ENCODE measurements at places on chromosomes 11 and 22.

- no peak for DNase-seq
These were observed 43.8 kb downstream of the BRSK2 start for GRCh38 chr11:1433568-1433967.

DNA sequence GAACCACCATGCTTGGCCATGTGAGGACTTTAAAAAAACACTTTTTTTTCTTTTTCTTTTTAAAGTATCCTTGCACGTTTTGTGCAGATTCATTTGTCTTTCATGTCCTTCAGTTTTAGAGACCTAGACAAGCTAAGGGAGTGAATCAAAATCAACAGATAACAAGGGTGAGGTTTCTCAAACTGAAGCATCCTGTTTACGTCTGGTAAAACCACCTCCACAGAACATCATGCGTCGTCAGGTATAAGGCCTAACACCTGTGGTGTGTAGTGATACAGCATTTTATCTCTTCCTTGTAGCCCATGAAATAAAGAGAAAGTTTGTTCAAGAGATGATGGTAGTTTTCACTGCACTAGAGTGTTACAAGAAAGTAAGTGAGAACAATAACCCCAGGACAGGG lies 26.3 kb upstream of the CSF2RB start:
- no peak for DNase-seq

- DNase-seq, result no peak
These were observed 29.6 kb downstream of the SHANK3 start for GRCh38 chr22:50702261-50702671.

- no peak for DNase-seq
These were observed 73.4 kb upstream of the TTC12 start for GRCh38 chr11:113240790-113241635.

- no peak for DNase-seq
These were observed 117.4 kb upstream of the SERPIND1 start for GRCh38 chr22:20656516-20656901.

- DNase-seq, result no peak
These were observed 75.2 kb downstream of the DHCR7 start for GRCh38 chr11:71372693-71373657.

- no peak for DNase-seq
These were observed 77.7 kb downstream of the GAB2 start for GRCh38 chr11:78339945-78340344.

DNA sequence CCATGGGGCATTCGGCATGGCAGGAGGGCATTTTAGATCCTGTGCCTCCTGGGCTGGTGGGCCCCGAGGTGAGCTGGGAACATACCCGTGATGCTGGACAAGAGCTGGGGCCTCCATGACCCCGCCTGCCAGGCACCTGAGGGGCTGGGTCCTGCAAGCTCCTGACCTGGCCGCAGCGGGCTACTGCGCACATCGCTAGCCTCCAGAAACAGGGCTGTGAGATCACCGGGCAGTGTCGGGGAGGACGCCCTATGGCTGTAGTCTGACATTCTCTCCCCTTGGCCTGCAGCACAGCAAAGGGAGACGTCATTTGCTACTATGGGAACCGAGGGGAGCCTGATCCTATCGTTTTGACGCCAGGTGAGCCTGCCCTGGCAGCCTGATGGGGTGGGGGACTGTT lies 24.4 kb upstream of the DGCR8 start:
- DNase-seq, result no peak

DNA sequence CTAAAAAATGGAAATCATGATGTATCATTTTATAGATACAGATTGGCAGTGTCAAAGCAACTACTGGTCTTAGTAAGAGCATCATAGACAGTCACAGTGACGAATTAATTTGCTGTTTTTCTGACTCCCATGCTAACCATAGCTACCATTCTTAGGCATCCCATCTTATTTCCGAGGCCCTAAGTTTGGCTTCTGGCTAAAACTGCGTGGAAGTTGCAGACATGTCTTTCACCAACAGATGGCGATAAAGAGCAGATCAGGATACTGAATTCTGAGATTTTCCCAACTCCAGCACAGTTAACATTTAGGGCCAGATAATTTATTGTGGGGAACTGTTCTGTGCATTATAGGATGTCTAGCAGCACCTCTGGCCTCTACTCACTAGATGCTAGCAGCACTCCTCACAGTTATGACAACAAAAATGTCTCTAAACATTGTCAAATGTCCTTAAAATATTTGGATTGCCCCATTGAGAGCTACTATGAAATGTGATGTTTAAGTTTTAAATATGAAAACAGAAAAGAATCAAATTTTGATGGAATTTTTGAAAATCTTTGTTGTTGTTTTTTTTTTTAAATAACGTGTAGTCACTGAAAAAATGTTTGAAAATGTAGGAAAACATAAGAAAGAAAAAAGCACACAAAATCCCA lies 16.3 kb downstream of the OR2AG2 start:
- no peak for DNase-seq

DNA sequence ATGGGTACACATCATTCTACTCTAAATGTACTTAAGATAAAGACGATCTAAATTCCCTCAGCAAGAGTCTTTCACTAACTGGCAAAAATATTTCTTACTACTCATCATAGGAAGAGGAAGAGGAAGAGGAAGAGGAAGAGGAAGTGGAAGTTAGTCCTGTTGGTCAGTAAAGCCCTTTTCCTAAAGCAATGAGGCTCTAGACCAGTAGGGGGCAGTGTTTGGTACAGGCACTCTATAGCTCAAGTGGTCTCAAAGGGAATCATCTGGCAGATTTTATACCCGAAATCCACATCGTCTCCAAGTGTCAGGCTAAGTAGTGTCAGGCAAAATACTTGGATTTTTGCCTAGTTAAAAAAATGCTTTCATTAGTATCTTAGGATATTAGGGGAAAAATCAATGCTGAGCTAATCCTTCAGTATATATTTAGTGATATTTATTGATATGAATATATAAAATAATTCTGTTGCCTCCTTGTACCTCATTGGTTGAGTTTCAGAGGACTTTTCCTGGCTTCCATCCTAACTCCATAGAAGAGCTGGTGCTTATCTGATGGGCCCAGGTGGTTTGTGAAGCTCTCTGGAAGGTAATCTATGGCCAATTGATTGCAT lies 7.7 kb downstream of the BLID start:
- no peak for DNase-seq

DNA sequence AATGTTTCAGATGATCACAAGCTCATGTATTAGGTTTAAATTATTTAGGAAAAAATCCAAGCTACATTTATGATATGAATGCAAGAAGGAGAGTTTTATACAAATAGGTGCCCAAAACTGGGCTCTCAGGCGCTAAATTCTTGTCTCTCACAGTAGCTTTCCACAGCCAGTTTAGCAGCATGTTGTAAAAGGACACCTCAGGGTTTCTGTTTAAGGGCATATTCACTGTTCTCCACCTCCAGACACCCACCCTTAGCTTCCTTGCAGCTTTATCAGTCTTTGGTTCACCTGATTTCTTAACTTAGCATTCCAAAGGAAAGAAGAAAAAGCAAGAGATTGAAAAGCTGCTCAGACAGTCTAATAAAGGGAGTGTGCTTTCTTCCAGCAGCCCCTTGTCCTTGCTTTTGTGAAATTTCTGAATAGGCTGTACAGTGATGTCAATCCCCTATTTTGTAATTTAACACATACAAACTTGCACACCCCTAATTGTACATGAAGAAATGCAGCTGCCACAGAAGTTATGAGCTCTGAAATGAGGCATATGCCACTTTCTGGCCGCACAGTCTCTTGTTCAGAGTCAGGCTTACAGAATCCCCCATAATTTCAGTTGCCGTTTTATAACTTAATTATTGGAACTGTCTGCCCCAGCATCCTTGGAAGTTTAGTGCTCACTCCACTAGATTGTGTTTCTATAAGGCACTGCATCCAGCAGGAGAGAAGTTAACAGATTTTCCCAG lies 262.1 kb downstream of the DDX10 start:
- DNase-seq, result no peak

DNA sequence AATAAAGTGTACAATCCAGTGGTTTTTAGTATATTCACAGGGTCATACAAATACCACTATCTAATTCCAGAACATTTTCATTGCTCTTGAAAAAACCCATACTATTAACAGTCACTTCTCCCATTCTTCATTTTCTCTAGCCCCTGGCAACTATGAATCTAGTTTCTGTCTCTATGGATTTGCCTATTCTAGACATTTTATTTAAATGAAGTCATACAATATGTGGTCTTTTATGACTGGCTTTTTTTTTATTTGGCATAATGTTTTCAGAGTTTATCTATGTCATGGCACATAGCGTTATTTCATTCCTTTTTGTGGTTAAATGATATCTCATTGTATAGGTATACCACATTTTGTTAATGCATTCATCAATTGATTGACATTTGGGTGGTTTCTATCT lies 59.4 kb downstream of the KDM2A start:
- DNase-seq, result no peak

GRCh38 chr11:108558222-108558621 lies 35.3 kb downstream of the EXPH5 start:
- no peak for DNase-seq

DNA sequence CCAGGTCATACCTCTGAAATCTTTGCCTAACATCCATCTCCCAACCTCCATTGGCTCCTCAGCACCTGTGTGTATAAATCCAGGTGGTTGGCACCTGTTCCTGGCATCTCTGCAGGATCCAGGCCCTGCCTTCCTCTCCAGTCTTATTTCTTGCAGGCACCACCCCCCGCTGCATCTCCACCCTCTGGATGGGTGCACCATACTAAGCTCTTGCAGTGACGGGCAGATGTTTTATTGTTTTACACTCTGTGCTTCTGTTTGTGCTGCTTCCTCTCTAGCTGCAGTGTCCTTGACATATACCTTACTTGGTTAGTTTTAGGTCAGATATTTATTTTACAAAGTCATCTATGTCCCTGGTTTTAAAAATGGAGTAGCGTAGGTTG lies 102.6 kb downstream of the TBC1D22A start:
- no peak for DNase-seq

GRCh38 chr11:100543386-100543785 lies 143.7 kb upstream of the ARHGAP42 start:
- DNase-seq, result no peak

GRCh38 chr11:87260811-87261210 lies 223.1 kb downstream of the TMEM135 start:
- no peak for DNase-seq

GRCh38 chr11:111886844-111887243 lies 7.5 kb downstream of the CFAP68 start:
- DNase-seq, result no peak

DNA sequence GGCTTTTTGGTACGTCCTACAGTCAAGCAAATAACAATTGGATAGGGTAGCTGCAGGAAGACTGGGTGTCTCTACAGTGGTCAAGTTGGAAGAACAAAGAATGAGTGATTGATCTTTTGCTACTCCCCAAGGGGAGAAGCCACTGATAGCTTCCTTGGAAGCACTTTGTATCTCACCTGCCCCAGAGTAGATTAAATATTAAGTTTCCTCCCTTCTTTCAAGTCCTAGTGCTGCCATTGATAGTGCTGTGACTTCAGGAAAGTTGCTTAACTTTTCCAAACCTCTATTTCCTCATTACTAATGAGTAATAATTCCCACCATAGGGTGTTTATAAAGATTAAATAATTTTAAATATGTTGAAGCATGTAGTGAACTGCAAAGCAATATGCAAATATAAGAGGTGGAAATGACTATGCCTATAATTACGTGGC lies 35.6 kb upstream of the EHF start:
- DNase-seq, result no peak

- no peak for DNase-seq
These were observed 50.1 kb downstream of the RELT start for GRCh38 chr11:73426219-73426850.

- no peak for DNase-seq
These were observed 242.6 kb upstream of the FAT3 start for GRCh38 chr11:91981995-91982394.

- DNase-seq, result no peak
These were observed 262.3 kb upstream of the CADM1 start for GRCh38 chr11:115766561-115766960.

DNA sequence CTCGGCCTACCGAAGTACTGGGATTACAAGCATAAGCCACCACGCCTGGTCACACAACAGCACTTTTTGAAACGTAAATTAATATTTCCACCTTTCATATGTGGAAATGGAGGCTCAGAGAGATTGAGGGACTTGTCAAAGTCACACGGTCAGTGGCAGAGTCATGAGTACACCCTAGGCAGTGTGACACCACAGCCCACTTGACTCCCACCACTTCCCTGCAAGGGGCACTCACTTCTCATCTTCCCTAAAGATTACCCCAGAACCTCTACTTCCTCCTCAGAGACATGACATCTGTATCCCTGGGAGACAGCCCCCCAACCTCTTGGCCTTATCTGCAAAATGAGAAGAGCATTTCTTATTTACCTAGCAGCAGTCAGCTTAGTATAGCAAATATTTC lies 16.5 kb upstream of the MYOD1 start:
- no peak for DNase-seq

DNA sequence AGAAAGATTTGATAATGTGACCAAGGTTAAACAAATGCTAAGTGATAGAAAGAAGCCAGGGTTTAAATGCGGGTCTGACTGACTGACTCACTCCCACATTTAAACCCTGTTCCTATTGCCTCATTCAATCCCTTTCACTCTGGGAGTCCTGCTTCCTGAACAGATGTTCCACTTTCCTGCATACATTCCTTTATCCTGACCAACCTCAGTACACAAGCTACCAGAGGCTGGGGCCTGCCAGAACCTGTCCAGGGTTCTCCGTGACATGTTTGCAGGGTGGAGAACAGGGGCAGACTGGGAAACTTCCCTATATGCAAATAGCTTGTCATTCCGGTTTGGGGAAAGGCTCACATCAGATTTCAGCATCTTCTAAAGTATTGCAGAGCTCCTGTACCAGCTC lies 3.0 kb upstream of the ANKK1 start:
- no peak for DNase-seq

DNA sequence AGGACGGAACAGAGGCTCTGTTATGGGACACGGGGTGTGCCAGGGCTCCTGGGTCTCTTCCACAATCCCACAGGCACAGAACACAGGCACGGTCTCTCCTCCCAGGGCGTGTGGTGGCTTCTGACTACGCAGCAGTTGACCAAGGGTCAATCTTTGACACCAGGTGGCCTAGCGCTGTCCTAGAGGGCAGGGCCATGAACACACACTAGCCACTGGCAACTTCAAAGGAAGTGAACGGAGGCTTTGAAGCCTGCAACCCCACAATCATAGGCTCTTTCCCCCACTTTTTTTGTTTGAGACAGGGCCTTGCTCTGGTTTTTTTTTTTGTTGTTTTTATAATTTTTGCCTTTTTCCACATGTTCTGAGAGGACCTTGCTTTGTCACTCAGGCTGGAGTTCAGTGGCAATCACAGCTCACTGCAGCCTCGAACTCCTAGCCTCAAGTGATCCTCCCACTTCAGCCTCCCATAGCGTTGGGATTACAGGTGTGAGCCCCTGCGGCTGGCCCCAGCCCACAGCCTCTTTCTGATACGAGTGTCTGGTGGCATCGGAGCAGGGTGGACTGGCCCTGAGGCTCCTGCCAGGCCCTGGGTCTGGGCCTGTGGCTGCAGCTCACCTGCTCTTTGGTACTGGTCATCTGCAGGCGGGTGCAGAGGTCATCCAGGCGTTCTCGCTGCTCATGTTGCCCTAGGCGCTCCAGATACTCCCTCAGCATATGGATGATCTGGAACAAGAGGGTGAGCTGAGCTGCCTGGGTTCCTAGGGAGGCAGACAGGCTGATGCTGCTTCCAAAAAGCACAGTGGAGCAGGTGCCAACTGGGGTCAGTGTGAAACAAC lies 9.1 kb downstream of the GALR3 start:
- DNase-seq, result no peak

GRCh38 chr11:16860617-16861016 lies 122.2 kb downstream of the C11orf58 start:
- no peak for DNase-seq

- peak; percentile 88 for DNase-seq
These were observed at the start of gene TP53I11 for GRCh38 chr11:44950625-44951476. Gene TP53I11 (minus strand): TSS chr11:44950883. CDS start chr11:44938335, 12,548 bp downstream.

Data from left ventricle myocardium inferior (tissue), 1 donor.